ENCODE measurements at places on chromosomes 12 and 14. TPM values are rescaled to one million over a fixed set of nuclear protein-coding genes. Genes with fewer than 3 reads are reported as not detected.

GRCh38 chr14:90968025-90968424, 92.4 kb downstream of the RPS6KA5 start:
- H3K4me1 ChIP-seq, result peaks cover 19% of the 10 kb centered on the region
- DNase-seq, result no peak
- no peak overlapping the region for H3K4me3 ChIP-seq
- H3K27ac ChIP-seq, result no peak overlapping the region
- H3K36me3 ChIP-seq, result no peaks in the 10 kb centered on the region

DNA sequence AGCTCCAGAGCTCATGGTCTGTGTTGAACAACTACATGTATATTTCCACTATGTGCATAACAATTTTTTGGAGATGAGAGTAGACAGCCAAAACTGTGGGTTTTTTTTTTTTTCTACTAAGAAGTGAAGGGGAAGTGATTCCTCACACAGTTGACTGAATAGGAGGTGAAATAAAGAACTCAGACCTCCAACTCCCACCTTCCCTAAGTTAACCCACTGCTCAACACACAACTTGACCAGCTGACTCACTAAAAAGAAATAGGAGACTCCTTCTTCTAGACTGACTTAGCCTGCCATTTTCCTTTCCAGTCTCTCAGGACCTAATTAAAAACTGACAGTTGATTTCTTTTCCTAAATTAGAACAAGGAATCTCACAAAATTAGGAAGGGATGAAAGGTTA, 1.7 kb downstream of the M6PR start:
- peak overlapping the region; percentile 74 for H3K4me3 ChIP-seq
- no peaks in the 10 kb centered on the region for H3K36me3 ChIP-seq
- no peaks in the 10 kb centered on the region for H3K27me3 ChIP-seq
- H3K27ac ChIP-seq, result no peak overlapping the region
- H3K4me1 ChIP-seq, result no peaks in the 10 kb centered on the region

- H3K27ac ChIP-seq, result no peak overlapping the region
- no peak overlapping the region for H3K4me3 ChIP-seq
- no peak for DNase-seq
- H3K4me1 ChIP-seq, result no peaks in the 10 kb centered on the region
- no peaks in the 10 kb centered on the region for H3K27me3 ChIP-seq
These were observed 322.2 kb downstream of the AEBP2 start for GRCh38 chr12:19761463-19761862.

DNA sequence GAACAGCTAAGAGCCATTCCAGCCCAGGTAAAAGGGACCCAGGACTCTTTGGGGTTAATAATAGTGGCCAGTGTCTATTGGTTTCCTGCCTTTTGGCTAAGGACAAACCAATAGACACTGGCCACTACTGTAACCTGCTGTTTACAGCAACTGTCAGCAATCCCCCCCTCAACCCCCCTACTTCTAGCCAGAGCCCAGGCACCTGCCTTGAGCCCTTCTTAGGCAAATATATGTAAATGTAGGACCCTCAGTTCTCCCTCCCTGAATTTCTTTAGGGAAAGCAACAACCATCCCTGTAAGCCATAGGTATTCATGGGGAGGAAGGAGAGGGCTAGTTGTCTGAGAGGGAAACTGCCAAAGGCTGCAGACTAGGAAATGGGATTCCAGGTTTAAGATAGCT, 22.3 kb downstream of the HOXC4 start:
- DNase-seq, result no peak
- no peak overlapping the region for H3K4me3 ChIP-seq
- H3K27me3 ChIP-seq, result peaks cover 48% of the 10 kb centered on the region
- no peak overlapping the region for H3K27ac ChIP-seq
- H3K4me1 ChIP-seq, result no peaks in the 10 kb centered on the region

Gene SOAT2
- total RNA-seq, result not detected

Data from heart left ventricle (tissue), 16 donors.